ENCODE measurements at places on chromosomes 1 and 21. TPM values are rescaled to one million over a fixed set of nuclear protein-coding genes. Genes with fewer than 3 reads are reported as not detected.

DNA sequence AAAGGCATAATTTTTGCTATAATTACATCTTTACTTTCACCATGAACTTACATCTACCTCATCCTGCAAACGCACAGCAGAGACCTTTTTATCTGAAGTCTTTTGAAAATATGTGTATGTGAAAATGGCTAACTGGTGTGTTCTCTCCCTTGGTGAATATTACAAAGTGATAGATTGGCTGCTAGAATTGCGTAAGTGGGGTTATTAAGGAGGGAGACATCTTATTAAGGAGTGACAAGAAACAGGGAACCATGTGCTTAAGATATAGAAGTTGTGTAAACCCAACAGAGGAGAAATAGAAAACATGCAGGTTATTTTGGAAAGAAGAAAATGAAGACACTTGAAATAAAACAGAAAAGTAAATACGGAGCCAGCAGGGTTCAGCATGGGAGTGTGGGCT, 7.8 kb downstream of the KCNJ15 start:
- no peak for DNase-seq

GRCh38 chr21:35026617-35027562, 22.2 kb downstream of the RUNX1 start:
- DNase-seq, result peak; percentile 29

DNA sequence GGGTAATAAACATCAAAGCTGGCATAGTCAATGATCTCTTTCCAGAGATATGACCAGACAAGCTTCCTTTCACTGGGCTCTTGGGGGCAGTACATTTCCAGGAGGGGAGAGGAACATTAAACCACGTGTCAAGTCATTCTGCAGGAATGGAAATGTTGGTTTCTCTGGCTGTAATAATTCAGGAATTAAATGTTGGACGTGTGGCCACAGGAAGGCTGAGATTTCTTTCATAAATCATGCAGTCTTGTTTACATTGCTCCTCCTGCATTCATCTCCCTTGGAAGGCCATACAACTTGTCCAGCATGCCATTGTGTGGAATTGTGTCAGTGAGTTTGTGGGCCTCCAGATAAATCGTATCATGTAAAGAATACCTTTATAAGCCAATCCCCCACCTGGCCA, 259.2 kb downstream of the ADGRL2 start:
- no peak for DNase-seq

- DNase-seq, result no peak
These were observed 2.9 kb downstream of the TRIM62 start for GRCh38 chr1:33178836-33179439.

- no peak for DNase-seq
These were observed 55.0 kb upstream of the USH2A start for GRCh38 chr1:216478238-216478637.

- DNase-seq, result no peak
These were observed 2.2 kb downstream of the CAMK1G start for GRCh38 chr1:209585672-209586071.

- no peak for DNase-seq
These were observed 144.3 kb upstream of the C1orf21 start for GRCh38 chr1:184242507-184242943.

DNA sequence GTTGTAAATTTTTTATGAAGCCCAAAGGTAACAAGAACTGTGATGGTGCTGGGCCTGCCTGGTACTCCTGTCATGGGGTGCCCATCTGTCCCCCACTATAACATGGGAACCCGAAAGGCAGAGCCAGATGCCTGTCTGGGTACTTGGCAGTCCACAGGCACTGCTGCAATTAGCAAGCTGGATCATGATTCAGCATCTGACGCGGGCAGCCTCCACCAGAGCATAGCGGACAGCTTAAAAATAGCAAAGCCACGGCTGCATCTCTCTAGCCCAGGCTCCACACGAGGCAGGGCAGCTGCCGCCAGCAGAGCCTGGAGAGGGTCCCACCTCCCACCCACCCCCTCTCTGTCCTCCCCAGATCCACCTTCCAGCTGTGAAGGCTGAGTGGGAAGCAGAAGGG, 22.9 kb downstream of the SUSD4 start:
- DNase-seq, result no peak

DNA sequence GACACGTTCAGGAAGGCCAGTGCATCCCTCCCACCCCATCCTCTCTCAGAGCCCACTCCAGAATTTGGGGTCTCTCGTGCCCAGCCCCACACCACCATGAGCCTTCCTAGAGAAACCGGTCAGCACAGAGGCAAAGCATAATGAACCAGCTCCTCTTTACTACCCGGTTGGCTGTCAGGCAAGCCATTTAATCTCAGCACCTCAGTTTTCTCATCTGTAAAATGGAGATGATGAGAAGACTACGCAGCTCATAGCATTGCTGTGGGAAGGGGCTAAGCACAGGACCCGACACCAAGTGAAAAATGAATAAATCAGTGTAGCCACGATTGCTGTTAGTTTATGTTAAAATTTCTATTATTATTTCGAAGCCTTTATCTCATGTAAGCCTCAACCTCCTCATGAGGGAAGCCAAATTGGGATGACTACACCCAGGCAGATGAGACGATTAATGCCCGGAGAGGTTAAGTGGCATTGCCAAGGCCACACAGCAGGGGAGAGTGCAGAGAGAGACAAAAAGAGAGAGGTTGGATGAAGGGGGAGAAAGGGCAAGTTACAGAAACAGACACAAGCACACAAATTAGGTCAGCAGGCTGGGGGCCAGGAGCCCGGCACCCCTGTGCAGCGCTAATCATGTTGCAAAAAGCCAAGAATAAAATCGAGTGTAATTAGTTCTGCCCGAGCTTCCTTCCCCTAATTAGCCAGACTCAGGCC, 25.7 kb downstream of the SDC3 start:
- no peak for DNase-seq

DNA sequence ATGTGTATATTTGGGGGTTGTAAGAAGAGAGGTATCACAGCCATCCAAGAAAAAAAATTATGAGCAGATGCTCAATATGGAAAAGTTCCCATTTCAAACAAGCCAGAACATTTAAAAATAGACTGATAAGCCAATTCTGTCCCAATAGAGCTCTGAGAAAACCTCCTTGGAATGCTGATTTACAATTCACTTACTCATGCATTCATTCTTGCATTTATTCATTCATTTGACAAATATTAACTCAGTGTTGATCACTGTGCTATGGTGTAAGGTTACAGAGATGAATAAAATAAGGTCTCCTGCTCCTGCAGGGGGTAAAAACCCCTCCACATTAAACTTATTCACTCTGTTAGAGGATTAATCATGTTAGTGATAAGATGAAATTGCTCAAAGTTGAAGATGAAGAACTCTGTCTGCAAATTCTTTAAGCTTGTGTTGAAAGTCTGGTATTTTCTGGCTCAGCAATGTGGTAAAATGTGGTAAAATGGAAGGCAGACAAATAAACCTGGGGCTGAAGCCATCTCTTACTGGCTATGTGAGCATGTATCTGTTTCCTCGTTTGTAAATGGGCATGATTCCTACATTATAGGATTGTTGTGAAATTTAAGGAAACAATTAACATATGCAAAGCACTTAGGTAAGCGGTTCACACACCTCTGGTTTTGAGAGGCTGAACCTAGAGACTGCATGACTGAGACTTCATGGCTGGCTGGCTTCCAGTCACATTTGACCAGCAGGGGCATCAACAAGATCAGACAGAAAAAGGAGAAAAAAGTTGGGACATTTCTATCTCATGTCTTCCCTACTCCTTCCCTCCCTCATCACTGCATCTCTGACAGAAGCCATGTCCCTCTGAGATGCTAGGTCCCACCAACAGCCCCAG, 45.0 kb upstream of the DAB1 start:
- DNase-seq, result no peak

DNA sequence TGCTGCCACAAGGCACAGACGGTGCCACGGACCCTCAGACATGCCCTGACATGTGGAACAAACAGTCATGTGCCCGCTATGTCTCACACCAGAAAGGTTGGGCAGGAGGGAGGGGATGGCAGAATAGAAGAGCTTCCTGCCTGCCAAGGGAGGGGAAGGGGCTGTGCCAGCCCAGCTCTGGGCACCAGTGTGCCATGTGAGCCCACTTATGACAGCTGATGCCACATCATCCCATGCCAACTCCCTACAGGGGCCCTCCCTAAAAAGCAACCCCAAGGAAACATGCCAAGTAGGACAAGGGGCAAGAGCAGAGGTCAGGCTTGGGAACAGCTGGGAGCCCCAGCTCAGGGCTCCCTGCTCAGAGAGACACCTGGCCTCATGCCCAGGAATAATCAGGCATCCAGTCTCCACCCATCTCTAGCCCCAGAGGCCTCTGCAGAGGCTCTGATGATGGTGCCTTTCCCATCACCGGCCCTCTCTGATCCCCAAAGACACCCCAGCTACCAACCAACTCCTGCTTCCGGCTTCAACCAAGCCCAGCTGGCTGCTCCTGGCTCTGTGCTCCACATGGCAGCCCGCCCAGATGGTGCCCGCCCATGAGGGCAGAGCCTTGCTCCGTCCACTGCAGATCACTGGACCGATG, 10.3 kb downstream of the ADGRB2 start:
- DNase-seq, result peak; percentile 34

DNA sequence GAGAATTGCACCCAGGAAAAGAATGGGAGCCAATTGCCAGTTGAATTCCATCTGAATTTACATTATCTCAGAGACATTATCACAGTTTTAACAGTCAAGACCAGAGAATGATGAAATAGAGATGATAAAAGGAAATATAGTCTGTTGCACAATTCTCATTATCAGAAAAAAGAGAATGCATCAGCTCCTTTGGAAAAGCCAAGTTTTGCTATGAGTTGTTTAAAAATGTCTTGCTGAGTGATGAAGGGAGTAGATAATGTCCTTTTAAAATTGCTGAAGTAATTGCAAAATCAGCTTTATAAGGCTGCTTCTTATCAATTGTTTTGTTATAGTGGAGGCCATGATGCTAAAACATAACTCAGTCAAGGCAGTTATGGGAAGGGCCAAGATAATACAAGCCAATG, 37.9 kb upstream of the EEIG2 start:
- no peak for DNase-seq

DNA sequence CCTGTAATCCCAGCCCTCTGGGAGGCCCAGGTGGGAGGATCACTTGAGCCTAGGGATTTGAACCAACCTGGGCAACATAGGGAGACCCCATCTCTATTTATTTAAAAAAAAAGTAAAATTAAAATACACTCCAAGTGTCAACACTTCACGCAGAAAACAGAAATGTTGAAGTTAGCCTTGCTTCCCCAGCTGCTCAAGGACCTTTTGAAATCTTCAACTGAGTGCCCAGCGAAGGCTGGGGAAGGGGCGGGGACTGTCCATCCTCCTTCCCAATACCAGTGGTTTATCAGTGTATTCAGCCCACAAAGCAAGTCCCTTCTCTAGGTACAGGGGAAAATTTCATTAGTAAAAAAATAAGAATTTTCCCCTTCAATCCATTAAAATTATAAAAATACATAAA, 2.2 kb upstream of the DNAJC28 start:
- no peak for DNase-seq

DNA sequence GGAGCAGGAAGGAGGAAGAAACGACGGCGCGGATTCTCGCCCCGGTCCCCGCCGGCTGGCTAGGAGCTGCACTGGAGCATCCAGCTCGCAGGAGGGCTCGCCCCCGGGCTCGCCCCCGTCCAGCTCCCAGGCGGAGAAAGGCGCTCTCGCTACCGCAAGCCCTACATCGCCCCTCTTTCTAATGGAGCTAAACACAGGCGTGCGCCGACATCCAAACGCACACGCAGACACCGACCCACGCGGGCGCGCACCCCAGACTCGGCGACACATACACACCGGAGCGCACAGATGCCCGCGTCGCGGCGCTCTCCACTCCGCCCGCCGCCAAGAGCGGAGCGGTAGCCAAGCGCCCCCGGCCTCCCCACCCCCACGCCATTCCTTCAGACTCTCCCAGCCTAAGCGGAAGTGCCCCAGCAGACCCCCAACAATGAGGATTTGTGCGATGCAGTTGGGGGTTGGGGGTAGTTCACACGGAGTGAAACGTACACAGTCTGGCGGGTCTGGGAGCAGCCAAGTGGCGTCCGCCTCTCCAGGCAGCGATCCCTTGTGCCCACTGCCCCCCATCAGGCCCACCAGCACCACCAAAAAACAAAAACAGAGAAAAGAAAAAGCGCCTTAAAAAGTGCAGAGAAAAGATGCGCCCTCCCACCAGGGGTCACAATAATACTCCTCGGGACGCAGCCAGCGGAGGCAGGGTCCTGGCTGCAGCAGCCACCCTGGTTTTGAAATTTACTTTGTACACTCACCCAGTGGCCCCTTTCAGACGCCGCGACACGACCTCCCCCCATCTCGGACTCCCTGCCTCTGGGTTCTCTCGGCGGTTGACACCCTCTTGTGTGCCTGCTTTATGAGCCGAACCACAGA, 1.4 kb downstream of the DAB1 start:
- no peak for DNase-seq

DNA sequence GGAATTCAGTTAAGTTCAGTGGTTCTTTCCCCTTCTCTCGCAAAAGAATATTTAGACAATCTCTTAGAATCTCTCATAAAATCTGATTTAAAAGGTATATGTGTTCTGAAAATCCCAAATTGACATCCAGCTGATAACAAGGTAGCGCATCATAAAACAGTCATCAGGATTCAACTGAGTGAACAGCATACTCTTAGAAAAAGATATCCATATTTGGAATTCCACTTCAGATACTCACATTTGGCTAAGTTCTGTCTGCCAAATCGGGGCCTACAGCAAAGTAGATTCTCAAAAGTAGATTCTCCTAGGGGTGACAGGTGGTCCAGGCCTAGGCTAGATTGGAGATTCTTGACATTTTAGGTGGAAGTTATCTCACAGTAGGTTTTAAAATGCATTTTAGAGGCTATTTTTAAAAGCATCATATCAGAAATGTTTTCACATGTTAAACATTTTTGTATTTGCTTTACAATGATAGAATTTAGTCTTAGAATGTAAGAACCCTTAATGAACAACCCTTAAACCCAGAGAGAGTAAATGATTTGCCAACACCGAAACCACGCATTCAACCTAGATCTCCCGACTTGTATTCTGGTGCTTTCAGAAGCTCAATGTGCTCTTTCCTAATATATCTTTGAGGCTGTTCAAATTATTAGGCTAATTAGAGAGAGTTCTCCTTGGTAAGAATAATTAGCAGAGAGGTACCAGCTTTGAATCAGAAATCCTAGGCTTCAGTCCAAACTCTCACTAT, 318.9 kb downstream of the LMO4 start:
- DNase-seq, result no peak

- no peak for DNase-seq
These were observed 10.6 kb upstream of the XCL1 start for GRCh38 chr1:168565825-168566224.

- no peak for DNase-seq
These were observed 28.4 kb downstream of the NTPCR start for GRCh38 chr1:232978815-232979214.

- no peak for DNase-seq
These were observed 1342.7 kb upstream of the ADGRL4 start for GRCh38 chr1:80349218-80349617.

GRCh38 chr1:12168451-12169160, 1.8 kb downstream of the TNFRSF1B start:
- DNase-seq, result no peak

The LCE2A gene
- not detected for total RNA-seq

The PRRX1 gene
- 55.5 TPM for total RNA-seq

The MSH4 gene
- total RNA-seq, result 0.98 TPM

The PLA2G4A gene
- total RNA-seq, result 5.7 TPM

The KRTAP7-1 gene
- not detected for total RNA-seq

The NBPF1 gene
- total RNA-seq, result 57.3 TPM

The PRPF38B gene
- 34.1 TPM for total RNA-seq

The IGSF9 gene
- total RNA-seq, result not detected

The PPP1R8 gene
- 40.2 TPM for total RNA-seq
